Bronchial smooth muscle cell (primary cell): ENCODE measurements at places on chromosomes 5 and 9. TPM values are rescaled to one million over a fixed set of nuclear protein-coding genes. Genes with fewer than 3 reads are reported as not detected.

LCN9 gene
- not detected in 2 replicates for total RNA-seq

DAB2IP gene
- total RNA-seq = 4.4 and 11.1 TPM in 2 replicates

RNF208 gene
- 0.09 and 0.16 TPM in 2 replicates for total RNA-seq

FAM174A gene
- 11.8 and 15.0 TPM in 2 replicates for total RNA-seq

PCDHB14 gene
- total RNA-seq = 0.63 and 2.6 TPM in 2 replicates

PRSS3 gene
- total RNA-seq = 25.2 and 47.3 TPM in 2 replicates

WDR41 gene
- total RNA-seq = 104 and 113 TPM in 2 replicates

AFAP1L1 gene
- 1.3 and 1.9 TPM in 2 replicates for total RNA-seq

CFAP90 gene
- 0.26 TPM in 1 of 2 replicates, not detected in the other for total RNA-seq

RNF224 gene
- total RNA-seq = 0.09 TPM in 1 of 2 replicates, not detected in the other

FST gene
- 29.1 and 66.0 TPM in 2 replicates for total RNA-seq

UBLCP1 gene
- 4.9 and 11.2 TPM in 2 replicates for total RNA-seq
